ENCODE measurements at places on chromosomes 16 and 17.

- no peak for DNase-seq
Observed at GRCh38 chr17:45888392-45888791, 6.0 kb upstream of the MAPT start.

DNA sequence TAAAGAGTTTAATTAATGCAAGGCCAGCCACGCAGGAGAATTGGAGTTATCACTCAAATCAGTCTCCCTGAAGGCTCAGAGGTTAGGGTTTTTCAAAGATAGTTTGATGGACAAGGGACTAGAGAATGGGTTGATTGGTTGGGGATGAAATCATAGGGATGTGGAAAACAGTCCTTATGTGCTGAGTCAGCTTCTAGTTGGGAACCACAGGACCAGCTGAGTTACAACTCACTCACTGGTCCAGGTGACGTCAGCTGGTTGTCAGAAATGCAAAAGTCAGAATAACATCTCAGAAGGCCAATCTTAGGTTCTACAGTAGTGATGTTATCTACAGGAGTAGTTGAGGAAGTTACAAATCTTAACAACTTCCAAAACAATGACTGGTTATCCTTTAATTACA lies 47.6 kb downstream of the CPD start:
- DNase-seq = no peak

GRCh38 chr17:15106540-15106939 lies 158.6 kb downstream of the PMP22 start:
- DNase-seq = no peak

- DNase-seq = no peak
Observed at GRCh38 chr17:80124351-80124981, 22.5 kb downstream of the EIF4A3 start.

GRCh38 chr16:58417600-58417999 lies 25.3 kb downstream of the GINS3 start:
- DNase-seq = no peak

GRCh38 chr17:2705888-2706795 lies 5.4 kb downstream of the CLUH start:
- no peak for DNase-seq

DNA sequence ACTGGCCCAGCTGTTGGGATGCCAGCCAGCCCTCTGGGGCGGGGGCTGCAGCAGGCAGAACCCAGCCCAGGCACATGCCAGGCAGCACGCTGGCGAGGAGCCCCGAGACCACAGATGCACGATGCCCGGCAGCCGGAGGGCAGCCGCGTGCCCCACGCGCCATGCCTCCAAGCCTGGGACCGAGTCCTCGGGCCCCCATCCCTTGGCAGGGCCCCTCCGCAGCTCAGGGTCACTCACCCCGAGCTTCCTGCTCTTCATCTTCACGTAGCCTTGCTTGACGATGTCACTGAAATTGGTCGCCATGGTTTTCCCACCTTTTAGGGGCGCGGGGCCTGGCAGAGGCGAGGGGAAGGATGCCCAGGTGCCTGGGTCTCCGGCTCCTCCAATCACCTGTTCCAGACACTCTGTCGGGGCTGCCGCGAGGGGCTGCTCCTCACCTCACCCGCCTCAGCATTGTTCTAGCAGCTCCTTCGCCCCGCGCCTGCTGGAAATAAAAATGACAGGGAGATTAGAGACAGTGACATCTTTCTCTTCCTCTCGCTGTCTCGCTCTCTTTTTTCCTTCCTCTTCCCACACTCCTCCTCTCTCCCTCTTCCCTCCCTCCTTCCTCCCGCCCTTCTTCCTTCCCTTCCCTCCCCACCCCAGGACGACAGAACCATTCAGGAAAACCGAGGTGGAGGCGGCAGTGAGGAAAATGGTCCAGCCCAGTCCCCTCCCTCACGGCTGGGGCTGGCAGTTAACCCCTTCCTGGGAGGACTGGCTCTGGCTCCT lies 6.9 kb downstream of the DOK4 start:
- DNase-seq = peak; percentile 97

- DNase-seq = no peak
Observed at GRCh38 chr16:3292604-3293003, 9.3 kb downstream of the ZNF263 start.

GRCh38 chr17:51585514-51586104 lies 325.3 kb downstream of the UTP18 start:
- no peak for DNase-seq

DNA sequence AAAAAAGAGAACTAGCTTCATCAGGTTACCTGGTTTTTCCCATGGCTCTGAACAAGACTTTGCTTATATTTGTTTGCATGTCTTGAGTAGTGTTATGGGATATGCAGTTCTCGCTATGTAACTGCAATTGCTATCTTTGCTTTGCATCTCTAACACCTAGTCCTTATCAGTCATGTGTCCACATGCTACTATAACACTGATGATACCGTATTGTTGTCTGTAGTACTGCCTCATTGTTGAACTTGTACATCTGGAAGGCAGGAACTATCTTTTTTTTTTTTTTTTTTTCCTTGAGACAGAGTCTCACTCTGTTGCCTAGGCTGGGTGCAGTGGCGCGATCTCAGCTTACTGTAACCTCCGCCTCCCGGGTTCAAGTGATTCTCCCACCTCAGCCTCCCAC lies 2.5 kb downstream of the PSME3 start:
- no peak for DNase-seq

DNA sequence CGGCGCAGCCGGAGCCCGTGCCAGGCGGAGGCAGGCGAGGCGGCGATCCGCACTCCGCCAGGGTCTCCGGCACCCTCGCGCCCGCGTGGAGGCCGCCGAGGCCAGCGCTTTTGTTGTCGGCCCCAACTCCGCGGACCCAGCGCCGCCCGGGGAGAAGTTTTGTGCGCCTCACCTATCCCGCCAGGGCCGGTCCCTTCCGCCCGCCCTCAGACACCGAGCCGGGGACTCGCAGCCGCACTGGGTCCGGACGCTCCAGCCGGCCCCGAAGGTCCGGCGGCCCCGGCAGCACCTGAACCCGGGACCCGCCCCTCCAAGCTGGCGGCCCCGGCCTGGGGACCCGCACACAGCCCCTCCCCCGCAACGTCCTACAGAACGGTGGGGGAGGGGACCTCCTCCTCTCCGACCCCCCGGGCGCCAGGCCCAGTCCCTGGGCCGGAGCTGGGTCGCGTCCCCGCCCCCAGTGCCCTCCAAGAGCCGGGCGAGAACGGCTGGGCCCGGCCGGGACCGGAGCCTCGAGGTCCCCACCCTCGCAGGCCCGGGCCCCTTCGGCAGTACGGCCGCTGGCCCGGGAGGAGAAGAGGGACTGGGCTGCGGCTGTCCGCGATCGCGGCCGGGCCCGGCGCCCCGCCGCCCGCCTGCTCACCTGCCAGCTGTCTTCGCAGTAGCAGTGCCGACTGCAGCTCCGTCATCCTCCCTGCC lies 698 bp downstream of the UBE2G1 start:
- DNase-seq = peak; percentile 50

GRCh38 chr16:46782320-46782719 lies 34.2 kb upstream of the MYLK3 start:
- no peak for DNase-seq

DNA sequence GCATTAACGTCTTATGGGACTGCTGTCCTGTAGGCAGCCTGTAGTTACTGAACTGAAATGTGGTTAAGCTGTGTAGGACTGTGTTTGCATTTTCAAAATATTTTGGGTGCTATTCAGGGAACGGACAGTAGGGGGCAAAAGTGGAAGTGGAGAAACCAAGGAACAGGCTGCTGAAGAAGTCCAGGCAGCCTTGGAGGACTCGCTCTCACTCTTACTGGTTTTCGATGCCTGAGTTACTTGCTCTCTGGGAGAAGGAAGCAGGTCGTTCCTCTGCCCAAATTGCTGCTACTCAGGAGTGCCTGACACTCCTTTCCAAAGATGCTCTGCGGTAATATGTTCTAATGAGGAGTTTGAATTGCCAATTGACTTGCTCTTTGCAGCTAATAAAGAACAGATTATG lies 64.5 kb upstream of the RBFOX1 start:
- DNase-seq = peak; percentile 36

GRCh38 chr16:86823888-86824671 lies 245.7 kb downstream of the FOXL1 start:
- DNase-seq = no peak
